ENCODE measurements at places on chromosomes 1 and 21.
A peak's percentile ranks its signal among the peaks of the same experiment; 100 is the strongest.

GRCh38 chr1:150846473-150847146 lies 29.8 kb downstream of the ARNT start:
- no peak for DNase-seq

DNA sequence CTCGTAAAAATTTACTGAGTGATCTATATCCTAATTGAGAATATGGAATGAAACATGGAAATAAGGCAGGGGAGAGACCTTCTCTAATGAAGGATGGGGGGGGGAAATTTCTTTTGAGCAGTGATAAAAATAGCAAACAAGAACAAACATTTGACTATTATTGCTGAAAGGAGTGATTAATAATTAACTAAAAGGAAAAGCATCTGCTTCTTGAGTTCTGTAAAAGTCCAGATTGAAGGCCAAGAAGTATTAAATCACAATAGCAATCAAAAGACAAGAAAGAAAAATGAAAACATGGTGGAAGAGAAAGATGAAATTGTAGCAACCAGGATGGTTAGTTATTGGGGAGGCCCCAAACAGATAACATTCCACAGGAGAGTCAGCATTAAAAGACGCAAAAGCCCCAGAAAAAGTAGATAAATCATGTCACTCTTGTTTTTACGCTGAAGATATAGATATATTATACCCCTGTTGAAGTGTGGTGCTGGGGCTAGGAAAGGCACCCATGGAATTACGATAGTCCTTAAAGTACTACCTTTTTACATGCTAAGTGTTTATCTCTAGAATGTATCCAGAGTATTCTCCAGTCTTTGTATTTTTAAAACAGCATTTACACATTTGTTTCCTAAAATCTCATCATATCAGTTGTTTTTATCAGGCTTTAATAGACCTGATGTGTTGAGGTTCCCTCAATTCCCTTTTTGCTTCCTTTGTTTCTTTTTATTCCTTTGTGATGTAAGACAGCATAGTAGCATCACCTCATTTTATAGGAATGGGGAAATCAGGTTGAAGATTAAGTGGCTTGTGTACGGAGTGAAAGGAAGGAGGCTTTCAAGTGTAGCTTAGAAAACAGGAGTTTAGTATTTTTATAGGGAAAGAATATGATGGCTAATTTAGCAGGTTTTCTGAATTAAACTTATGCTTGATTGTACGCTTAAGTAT lies 28.9 kb downstream of the DISP1 start:
- DNase-seq, result no peak

DNA sequence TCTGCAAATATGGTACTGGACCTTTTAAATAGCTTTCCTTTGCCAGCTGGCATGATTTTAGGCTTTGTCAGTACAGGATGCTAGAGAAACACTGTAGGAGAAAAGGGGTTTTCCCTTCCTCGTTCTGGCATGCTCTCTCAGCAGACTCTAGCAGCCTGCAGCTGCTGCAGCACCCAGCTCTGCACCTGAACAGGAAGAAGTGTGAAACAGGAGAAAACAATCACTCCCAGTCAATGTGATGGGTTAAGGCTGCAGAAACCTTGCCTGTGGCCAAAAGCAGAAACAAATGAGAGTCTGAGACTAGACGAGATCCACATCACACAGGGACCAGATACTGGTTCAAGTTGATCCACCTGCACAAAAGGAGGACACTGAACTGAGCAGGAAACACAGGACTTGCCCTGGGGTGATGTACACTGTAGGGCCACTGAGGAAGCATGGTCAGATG lies 21.2 kb downstream of the OVGP1 start:
- peak; percentile 10 for DNase-seq

DNA sequence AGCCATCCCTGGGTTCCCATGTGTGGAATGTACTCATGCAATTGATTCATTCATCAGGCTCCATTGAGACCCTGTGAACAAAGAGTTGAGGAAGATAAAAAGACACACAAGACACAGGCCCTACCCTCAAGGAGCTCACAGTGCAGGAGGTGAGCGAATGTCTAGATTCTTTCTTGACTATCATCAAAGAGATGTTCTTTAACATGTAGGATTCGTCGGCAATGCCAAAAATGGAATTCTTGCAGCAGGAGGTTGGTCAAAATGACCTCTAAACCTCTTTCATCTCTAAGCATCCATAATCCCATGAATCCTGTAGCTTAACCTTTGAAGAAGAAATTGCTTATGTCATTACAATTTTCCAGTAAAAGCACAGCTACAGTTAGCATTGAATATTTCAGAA lies 27.9 kb upstream of the TTF2 start:
- DNase-seq, result no peak

GRCh38 chr21:44092211-44092610 lies 15.0 kb upstream of the PWP2 start:
- DNase-seq, result no peak

- DNase-seq, result no peak
Observed at GRCh38 chr1:210726621-210727020, 397.9 kb downstream of the HHAT start.

DNA sequence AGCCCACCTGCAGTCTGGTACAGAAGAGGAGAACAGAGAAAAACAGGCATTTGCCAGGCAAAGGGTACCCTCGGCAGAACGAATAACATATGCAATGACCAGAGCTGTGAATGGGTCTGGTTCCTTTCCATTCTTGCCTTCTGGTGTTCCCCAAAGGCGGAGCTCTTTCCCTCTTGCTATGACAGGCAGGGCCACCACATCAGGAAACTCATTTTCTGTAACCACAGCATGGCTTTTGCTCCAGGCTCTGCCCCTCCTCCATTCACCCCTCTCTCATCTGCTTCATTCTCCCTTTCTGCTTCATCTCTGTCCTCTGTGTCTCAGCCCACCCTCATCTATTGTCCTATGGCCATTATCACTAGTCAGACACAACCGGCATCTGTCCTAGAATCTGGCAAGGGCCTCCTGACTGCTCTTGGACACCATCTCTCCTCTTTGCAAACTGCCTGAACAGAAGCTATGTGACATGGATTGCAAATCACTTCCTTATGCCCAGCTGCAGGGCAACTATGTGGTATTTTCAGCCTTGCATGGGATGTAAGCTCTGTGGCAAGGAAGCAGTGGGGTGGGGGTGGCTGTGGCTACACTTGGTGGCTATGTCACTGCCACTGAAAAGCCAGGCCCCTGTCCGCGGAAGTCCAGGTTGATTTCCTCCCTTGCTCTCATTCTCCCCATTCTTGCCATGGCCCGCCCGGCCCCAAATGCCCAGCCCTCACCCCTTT lies 78.8 kb upstream of the ABCD3 start:
- no peak for DNase-seq

DNA sequence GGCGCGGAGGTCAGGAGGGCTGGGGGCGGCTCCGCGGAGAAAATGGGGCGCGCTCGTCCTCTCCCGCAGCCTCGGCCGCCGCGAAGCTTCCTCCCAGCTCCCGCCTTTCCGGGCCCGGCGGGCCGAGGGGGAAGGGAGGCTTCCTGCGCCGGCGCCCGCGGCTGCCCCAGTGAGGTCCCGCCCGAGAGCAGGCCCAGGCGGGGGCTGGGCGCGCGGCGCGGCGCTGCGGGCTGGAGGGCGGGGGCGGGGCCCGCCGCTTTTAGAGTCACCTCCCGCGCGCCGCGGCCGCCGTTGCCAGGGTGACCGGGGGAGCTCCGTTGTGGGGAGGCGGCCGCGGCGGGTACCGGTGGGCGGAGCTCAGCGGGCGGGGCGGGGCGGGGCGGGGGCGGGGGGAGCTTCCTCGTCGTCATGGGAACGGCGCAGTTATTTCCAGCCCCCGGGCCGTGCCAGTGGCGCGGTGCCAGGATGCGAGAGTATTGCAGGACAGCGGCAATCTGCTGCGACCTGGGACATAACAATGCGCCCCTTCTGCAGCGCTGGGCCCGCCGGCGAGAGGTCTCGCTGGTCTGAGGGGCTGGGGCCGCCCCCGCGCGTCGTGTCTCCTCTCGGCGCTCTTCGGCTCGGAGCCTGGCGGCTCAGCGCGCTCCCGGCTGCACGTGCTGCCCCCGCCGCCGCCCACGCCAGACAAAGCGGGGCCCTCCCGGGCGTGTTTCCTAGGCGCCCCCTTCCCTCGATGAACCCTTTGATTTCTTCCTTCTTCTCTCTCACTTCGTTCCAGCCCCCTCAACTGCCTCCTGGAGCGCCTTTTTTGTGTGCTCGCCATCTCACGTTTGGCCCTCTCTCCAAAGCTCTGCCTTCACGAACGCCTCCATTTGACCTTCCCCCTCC lies 16.9 kb downstream of the IER5 start:
- DNase-seq, result peak; percentile 92
